ENCODE measurements at places on chromosomes 3 and 15.

DNA sequence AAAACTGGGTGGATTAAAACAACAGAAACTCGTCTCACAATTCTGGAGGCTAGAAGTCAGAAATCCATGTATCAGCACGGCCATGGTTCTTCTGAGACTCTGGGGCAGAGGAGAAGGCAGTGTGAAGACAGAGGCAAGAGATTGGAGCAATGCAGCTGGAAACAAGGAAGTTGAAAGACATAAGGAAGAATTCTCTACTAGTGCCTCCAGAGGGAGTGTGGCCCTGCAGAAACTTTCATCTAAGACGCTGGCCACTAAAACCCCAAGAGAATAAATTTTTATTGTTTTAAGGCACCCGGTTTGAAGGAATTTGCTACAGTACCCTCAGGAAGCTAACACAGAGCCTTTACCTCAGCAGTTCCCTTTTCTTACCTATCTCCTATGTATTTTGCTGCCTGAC lies 1012.2 kb upstream of the CADM2 start:
- no peaks in the 10 kb centered on the region for H3K27me3 ChIP-seq
- no peaks in the 10 kb centered on the region for H3K36me3 ChIP-seq
- no peak for DNase-seq

- H3K4me3 ChIP-seq = no peak overlapping the region
- no peaks in the 10 kb centered on the region for H3K27me3 ChIP-seq
- DNase-seq = no peak
Observed at GRCh38 chr3:177345973-177346503, 148.8 kb upstream of the TBL1XR1 start.

GRCh38 chr3:110933821-110934426 lies 137.7 kb upstream of the NECTIN3 start:
- H3K4me1 ChIP-seq = peaks cover 5% of the 10 kb centered on the region
- H3K27ac ChIP-seq = no peak overlapping the region
- no peak for DNase-seq

DNA sequence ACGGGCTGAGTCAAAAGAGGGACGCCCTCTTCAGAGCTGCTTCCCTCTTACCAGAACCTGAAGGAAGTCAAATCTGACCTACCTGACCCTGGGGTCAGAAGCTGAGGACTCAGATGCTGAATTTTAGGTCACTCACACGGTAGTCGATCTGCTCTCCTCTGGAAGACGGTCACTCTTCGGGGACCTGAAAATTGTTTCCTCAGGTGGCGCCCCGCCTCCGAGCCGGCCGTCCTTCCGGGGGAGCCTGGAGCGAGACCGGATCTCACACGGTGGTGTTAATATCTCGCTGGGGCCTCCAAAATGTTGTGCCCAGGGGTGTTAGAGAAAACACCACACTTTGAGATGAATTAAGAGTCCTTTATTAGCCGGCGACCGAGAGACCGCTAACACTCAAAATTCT lies 737.2 kb downstream of the SI start:
- H3K4me3 ChIP-seq = no peak overlapping the region
- no peak for DNase-seq

GRCh38 chr3:16148783-16149182 lies 25.7 kb upstream of the GALNT15 start:
- H3K27me3 ChIP-seq = no peaks in the 10 kb centered on the region
- no peak for DNase-seq
- H3K4me3 ChIP-seq = no peak overlapping the region
- H3K4me1 ChIP-seq = no peaks in the 10 kb centered on the region

GRCh38 chr3:29486096-29486495 lies 205.2 kb downstream of the RBMS3 start:
- H3K4me1 ChIP-seq = no peaks in the 10 kb centered on the region
- H3K36me3 ChIP-seq = no peaks in the 10 kb centered on the region
